ENCODE measurements at places on chromosomes 2 and 18.

DNA sequence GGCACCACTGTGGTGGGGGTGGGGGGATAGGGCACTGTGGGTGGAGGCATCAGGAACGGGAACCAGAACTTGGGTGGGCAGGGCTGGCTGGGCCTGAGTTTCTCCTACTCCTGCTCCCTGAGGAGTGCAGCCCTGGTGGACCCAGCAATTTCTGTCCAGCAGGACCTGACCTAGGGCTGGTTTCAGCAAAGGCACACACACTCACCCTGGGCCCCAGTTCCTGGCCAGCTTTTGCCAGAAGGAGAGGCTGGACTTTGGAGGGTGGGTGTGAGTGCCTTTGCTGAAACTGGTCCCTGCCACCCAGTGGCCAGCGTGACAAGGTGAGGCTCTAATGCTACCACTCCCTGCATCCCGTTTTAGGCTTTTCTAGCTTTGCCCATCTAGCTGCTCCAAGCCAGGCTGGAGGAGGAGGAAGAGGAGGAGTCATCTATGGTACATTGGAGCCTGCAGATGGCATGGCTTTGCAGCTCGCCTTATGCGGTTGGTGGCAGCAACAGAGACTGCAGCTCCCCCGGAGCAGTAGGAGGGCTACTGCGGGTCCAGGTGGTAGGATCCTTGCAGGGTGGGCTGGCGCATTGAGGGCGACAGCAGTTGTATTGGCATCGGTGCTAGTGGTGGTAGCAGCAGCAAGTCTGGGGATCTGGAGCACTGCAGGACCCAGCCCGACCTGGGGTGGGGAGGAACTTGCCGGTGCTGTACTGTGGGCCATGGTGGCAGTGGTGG lies 40.4 kb upstream of the IMP4 start:
- no peak for DNase-seq

- DNase-seq: no peak
Measured at GRCh38 chr2:121245120-121245820, 39.7 kb downstream of the TFCP2L1 start.

DNA sequence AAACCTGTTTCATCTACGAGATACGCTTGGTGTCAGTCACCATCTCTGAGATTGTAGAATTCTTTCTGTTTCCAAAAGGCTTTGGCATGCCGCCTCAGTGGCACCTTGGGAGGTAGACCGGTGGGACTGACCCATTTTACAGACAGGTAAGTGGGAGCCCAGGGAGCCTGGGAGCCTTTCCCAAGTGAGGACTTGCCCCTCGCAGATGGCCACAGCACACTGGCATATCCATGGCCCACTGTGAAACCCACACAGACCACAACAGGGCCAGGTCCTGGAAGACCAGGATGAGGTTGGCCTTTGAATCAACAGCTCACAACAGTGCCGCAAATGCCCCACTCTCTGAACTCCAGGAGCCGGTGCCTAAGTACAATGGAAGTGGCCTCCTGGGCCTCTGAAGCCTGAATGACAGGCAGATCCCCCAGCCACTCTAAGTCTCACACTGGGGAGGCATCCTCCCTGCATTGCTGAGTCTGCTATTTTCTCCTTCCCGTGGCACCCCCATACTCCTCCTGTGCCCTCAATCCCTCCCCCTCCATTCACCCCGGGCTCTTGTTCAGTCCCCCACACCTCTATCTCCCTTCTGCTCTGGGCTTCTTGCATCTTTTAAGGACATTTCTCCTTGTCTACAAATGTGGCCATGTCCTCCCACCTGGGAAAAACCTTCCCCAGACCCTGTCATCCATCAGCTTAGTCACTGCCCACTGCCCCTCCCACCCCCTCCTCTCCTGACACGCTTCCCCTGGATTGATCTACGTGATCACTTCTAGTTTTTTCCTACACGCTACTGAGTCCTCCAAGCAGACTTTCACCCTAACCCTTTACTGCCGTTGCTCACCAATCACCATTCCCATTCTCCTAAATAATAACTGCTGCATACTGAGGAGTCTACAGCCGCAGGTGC lies 26.2 kb downstream of the CENPA start:
- DNase-seq: no peak

DNA sequence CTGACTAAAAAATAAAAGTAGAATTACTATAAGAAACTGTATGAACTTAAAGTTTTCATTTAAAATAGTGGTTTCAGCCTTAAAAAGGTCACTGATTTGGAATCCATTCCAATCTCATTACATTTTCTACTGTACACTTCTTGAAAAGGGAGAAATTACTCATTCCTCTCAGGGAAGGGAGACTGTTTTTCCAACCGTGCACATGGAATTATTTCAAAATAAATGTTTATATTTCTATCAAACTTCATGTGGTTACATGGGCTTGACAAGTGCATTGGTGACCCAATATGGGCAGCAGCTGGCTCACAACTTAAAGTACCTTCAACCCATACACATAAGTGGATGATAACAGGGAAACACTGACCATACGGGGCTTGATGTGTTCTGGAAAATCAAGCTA lies 324.5 kb upstream of the THUMPD2 start:
- DNase-seq: no peak

- no peak for DNase-seq
Measured at GRCh38 chr18:33755391-33755790, 177.4 kb downstream of the ASXL3 start.

DNA sequence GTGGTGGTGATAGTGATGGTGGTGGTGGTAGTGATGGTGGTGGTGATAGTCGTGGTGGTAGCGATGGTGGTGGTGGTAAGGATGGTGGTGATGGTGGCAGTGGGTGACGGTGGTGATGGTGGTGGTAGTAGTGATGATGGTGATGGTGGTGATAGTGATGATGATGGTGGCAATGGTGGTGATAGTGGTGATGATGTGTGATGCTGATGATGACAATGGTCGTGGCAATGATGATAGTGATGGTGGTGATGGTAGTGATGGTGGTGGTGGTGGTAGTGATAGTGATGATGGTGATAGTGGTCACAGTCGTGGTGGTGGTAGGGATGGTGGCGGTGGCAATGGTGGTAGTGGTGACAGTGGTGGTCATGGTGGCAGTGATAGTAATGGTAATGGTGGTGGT lies 243.9 kb upstream of the RAB6C start:
- no peak for DNase-seq

GRCh38 chr2:200677721-200678532 lies 92.1 kb downstream of the AOX1 start:
- no peak for DNase-seq

DNA sequence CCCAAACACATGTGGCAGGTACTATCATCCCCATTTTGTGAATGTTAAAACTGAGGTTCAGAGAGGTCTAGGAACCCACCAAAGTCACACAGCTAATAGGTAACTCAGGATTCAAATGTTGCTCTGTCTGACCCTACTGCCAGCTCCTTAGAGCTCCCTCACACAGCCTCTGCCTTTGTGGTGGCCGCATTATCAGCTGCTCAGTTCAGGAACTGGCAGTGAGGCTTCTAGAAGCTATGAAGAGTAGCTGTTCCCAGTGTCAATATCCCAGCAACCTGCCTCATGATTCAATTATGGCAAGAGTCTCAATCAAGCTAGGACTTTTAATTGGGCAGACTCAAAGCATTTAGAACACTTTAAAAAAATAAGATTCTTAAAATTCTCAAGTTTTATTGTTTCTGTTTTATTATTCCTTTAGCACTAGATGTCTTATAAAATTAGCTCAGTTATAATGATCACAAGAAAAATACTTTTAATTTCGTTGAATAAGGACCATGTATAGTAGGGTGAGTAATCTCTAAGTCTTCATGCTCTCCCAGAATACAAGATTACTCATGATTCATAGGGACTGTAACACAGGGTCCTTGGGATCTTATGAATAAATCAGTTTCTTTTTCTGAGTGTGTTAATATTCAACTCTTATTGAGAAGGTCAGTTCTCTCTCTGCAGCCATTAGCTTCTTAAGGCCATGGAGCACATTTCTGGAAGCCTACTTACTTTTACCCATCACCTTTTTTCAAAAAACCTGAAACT lies 342.7 kb downstream of the RND3 start:
- DNase-seq: no peak

DNA sequence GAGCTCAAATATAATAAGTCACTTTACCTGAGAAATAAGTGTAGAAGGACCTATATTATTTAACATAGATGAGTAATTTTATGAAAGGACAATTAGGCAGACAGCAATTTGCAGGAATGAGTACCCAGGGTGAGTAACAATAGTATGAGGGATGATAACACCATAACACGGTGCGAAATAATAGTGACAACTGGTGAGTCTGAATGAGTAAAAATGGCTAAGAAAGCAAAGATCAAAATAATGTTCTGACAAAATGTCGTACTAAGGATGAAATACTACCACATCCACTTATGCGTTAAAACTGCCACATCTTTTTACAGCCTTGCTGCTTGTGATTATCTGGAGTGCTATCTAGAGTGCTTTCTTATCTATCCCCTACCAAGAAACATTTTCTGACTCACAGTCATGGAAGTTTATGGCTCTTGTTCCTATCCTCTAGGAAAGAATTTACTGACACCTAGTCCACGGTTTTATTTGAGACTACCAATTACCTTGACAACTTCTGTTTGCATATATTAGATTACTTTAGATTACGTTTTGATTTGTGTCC lies 929.7 kb downstream of the LRP1B start:
- DNase-seq: no peak

DNA sequence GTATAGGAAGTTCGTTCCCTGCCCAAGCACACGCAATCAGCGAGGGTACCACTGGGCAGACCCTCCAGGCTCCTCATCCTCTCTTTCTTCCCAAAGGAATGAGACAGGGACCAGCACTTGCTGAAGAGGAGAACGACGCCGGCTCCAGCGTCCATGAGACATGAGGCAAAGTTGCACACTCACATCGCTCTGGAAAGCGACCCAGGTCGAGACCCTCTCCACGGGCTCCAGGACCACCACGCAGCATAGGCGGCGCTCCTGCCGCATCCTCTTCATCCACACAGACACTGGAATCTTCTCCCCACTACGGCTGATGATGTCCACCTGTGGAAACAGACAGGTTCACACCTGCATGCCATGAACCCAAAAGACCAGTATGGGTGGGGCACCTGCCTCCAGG lies 10.8 kb downstream of the PASK start:
- no peak for DNase-seq

- no peak for DNase-seq
Measured at GRCh38 chr2:235534678-235535422, 41.0 kb downstream of the AGAP1 start.

DNA sequence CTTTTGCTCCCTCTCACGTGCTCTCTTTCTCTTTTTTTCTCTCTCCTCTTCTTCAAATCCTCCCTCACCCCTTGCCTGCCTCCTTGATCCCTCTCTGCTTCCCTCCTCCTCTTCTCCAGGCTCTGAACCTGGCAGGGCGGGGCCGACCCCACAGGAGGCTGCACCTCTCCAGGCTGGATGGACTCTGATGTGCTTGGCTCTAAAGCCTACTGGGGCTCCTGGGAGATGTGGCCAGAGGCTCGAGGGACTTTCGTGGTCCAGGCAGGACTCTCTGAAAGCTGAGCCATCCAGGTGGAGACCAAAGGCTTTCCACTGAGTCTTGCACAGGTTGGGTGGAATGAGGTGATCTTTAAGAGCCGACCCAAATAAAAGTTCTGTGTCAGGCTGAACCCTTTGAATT lies 25.4 kb downstream of the DYSF start:
- no peak for DNase-seq

- DNase-seq: no peak
Measured at GRCh38 chr18:69999656-70000055, 52.0 kb upstream of the CD226 start.

DNA sequence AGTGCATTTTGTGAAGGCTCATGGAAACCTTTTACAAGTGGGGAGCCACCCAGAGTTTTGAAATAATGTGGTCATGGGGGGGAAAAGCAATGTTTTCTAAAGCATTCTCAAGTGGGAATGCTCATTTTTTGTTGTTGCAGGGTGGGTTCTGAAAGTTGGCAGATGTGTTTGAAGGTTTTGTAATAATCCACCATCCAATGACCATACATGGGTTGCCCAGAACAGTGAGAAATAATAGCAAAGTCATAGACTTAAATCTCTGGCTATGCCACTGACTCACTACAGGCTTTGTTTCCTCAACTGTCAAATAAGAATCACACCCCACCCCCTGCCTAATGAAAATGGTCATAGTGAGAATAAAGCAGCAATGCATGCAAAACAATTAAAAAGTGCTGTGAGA lies 2.9 kb downstream of the DSG3 start:
- no peak for DNase-seq

DNA sequence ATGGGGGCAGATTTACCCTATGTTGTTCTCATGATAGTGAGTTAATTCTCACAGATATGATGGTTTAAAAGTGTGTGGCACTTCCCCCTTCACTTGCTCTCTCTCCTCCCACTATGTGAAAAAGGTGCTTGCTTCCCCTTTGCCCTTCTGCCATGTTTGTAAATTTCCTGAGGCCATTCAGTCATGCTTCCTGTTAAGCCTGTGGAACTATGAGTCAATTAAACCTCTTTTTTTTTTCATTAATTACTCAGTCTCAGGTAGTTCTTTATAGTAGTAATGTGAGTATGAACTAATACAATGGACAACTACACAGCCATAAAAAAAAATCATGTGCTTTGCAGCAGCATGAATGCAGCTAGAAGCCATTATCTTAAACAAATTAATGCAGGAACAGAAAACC lies 118.5 kb downstream of the CALCRL start:
- DNase-seq: no peak

DNA sequence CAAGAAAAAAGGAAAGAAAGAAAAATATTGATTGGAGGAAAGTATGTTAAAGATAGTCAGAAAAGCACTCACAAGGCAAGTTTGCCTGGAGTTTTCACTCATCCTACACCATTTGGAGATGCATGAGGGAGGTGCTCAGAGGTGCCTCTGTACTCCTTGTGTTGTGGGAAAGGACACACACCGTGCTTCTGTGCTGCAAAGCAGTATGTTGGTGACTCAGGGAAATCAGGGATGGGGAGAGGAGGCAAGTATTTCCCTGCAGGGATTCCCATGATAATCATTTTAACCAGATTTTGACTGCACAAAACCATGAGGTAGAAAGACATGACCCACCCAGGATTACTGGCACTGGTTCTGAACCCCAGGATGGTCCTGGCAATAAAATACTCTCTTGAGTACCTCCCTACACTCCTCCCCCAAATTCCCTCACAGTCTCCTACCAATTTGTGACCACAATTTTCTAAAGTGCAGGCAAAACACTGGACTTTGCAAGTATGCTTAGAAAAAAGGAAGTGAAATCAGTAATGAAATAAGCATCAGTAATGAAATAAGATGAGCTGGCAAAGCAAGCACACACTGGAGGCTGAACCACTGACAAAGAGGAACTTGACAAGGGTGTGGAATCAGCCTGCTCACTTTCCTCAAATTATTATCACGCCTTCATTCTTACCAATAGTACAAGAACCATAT lies 155.5 kb upstream of the ACVR2A start:
- DNase-seq: no peak

- no peak for DNase-seq
Measured at GRCh38 chr2:9256147-9256546, 49.5 kb downstream of the ASAP2 start.
